ENCODE measurements at places on chromosomes 13 and 19.
A peak's percentile ranks its signal among the peaks of the same experiment; 100 is the strongest.

DNA sequence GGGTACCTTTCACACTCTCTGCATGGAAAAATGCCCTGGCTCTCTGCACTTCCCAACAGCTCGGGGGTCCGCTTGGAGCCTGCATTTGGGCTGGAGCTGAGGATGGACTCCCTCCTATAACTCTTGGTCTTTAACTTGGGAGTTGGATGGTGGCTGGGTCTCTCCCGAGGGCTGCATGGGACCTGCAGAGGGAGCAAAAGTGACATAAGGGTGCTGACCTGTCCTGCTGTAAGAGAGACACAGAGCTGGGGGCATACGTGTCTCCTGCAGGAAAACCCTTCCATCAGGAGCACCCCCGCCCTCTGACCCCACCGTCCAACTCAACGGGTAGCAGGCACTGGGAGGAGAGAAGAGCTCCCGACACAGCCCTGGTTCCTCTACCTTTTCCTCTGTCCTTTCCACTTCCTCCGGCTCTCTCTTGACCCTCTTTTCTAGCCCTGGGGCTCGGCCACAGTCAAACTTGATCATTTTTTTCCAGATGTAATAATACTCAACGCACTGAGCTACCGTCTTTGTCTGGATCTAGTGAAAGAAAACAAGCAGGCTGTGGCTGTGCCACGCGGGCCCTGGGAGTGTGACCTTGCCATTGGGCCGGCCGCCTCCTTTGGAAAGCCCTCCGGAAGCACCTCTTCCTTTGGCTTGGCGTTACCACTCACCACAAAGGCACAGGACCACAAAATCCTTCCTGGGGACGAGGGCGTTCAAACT lies 6.8 kb upstream of the NAPA start:
- DNase-seq = no peak

GRCh38 chr13:80132741-80133601 lies 208.0 kb downstream of the SPRY2 start:
- no peak for DNase-seq

GRCh38 chr13:80871481-80871880 lies 530.6 kb upstream of the SPRY2 start:
- DNase-seq = no peak

GRCh38 chr13:74045583-74045982 lies 88.6 kb downstream of the KLF12 start:
- no peak for DNase-seq

- DNase-seq = no peak
Measured at GRCh38 chr13:66972659-66973058, 257.5 kb downstream of the PCDH9 start.

DNA sequence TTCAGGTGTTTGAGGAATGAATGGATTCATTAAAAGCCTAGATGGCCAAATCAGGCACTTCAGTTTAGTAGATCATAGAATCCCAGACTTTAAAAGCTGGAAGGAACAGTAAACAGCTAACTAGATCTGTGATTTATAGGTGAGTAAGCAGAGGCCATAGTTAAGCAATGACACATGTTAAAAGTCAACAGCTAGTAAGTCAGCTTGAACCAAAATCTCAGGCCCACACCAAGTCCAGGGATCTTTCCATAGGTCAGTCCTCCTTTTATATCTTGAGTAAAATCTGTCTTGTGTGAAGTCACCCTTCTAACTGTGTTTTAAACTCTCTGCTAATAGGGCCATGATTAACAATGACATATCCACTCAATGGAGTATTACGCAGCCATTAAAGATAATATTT lies 275.5 kb upstream of the SOX21 start:
- DNase-seq = no peak

DNA sequence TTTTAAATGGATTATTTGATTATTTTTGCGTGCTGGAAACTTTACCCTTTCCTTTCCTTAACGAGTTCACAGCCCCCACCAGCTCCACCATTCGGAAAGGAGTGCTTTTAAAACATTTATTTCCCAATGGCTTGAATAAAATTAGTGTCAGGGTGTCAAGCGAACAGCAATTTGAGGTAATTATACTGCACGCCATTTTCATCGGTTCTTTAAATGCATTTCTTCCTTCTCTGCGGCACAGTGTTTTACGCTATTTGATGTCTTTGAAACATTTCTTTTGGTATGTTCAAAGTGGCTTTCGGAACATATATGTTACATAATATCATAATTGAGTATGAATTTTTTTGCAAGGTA lies 309 bp upstream of the SLITRK1 start:
- no peak for DNase-seq

DNA sequence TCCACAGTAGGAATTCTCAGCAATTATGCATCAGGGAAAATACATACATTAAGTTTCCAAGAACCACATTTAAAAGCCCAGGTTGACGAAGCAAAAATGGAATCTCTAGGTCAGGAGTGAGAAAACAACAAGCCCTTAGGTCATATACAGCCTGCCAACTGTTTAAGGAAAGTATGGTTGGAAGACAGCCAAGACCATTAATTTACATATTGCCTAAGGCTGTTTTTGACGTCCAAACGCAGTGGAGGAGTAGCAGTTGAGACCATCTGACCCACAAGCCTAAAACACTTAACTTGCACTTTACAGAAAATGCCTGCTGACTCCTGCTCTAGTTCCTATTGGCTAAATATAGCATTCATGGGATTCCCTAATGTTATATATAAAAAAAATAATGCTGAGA lies 299.0 kb downstream of the ITGBL1 start:
- DNase-seq = peak; percentile 40

- DNase-seq = no peak
Measured at GRCh38 chr13:80235967-80236302, 105.0 kb downstream of the SPRY2 start.

DNA sequence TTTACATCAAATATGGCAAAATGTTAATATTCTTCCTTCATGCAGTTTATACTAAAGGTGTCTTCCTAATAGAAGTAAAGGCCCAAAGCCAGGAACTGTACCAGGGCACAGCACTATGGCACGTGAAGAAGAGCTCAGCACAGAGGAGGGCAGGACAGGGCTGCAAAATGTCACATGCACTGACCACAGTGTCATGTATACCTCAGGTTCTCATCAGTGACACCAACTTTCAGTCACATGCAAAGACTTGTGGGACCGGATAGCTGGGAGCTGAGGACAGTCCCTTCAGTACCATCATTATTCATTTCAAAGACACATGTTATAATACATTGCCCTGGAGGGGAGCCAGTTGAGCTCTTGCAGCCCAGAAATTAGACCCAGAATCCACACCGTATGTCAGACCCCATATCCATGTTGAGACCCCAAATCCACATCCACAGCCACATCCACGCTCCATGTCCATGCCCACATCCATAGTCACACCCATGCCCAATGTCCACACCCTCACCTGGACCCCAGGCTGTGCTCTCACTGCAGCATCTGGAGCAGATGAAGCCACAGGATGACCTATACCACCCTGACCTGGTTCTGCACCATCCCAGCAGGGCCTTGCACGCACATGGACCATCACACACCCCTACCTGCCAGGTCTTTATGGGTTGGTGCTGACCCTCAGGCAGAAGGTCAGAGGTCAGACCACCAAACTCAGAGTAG lies 111.8 kb downstream of the TUBA3C start:
- no peak for DNase-seq

GRCh38 chr19:36379510-36379819 lies 464 bp upstream of the ZFP14 start:
- DNase-seq = no peak

- DNase-seq = no peak
Measured at GRCh38 chr13:28012896-28013295, 24.4 kb upstream of the URAD start.

GRCh38 chr13:110627351-110627750 lies 12.0 kb downstream of the NAXD start:
- no peak for DNase-seq

GRCh38 chr13:80463673-80464352 lies 122.9 kb upstream of the SPRY2 start:
- DNase-seq = no peak

- DNase-seq = no peak
Measured at GRCh38 chr13:46555722-46556417, 2.9 kb downstream of the LRCH1 start.

GRCh38 chr19:27740396-27740795 lies 1472.6 kb downstream of the UQCRFS1 start:
- no peak for DNase-seq

GRCh38 chr13:113652404-113653263 lies 5.4 kb downstream of the ATP4B start:
- DNase-seq = no peak

DNA sequence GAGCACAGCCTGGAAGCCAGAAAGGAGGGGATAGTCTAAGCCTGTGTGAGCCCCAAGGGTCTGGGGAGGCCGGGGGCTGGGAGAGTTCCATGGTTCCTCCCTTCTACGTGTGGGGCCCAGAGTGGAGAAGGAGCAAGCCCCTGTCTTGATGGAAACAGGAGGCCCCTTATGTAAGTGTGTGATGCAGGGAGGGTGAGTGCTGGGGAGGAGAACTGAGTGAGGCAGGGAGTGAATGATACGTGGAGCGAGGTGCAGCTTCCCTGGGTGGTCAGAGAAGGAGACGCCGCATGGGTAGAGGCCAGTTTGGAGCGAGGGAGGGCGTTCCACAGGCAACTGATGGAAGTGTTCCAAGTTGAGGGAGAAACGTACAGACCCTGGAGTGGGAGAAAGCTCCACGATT lies 16.0 kb downstream of the MAG start:
- no peak for DNase-seq

DNA sequence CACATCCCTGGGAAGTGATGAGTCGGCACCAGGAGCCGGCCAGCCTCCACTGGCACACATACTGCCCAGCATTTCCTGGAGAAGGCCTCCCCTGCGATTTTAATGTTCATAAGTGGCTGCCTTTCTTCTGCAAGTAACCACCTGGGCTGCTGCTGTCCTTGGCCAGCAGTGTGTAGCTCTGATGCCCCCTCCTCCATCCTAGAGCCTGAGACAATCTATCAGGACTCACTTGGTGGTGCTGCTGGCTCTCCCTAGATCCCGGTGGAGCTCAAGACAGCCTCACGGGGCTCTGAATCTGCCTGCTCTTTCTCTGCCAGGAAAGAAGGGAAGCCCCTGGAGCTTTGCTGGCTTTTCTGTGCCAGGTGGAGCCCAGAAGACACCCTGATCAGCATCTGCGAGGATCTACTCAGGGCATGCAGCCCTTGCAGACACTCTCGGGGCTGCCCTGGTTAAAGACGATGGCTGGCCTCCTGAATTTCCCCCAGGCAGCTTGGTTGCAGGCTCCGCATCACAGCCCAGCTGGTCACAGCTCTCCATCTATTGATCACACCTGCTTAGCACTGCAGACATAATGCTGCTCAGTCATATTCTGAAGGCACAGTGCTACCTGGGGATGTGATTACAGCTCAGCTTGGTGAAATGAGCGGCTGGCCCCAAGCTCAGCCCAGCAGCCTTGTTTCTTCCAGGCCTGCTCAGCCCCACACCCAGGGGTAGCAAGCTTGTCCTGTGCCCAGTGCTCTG lies 122.3 kb downstream of the ZDHHC20 start:
- DNase-seq = no peak

DNA sequence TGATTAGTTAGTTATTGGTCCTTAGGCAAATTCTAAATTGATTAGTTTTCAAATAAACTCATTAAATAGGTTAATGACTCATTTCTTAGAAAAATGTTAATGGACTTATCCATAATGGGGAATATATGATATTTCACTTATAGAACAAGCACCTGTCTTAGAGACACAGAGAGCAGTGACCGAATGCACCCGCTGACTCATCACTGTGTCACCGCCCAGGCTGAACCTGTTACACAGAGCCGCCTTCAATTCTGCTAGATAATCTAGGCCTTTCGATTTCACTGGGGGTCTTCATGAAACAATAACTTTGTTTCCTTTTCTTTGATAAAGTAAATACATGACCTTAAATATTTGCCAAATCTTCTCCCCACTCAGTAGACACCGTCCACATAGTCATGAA lies 13.1 kb downstream of the IRS2 start:
- no peak for DNase-seq

- no peak for DNase-seq
Measured at GRCh38 chr13:101181076-101181685, 235.1 kb downstream of the NALCN start.

- DNase-seq = peak; percentile 13
Measured at GRCh38 chr19:18153556-18154134, 682 bp downstream of the PIK3R2 start.

DNA sequence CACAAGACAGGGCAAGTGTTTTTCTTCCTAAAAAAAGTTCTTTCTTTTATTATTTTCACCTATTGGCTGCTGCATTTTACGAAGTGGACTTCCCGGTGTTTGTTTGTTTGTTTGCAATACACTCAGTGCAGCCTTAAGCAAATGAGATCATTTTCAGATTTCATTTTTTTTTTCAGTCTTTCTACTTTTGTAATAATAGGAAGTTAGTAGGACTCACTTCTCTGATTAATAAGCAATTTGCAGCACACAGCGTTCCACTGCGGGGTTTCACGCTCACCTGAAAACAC lies 128.3 kb downstream of the STK24 start:
- no peak for DNase-seq

GRCh38 chr13:104996022-104996421 lies 1539.4 kb downstream of the EFNB2 start:
- DNase-seq = no peak

- DNase-seq = no peak
Measured at GRCh38 chr13:24922387-24922744, 158.4 kb downstream of the RNF17 start.

- DNase-seq = no peak
Measured at GRCh38 chr13:102643656-102644055, 46.9 kb downstream of the TPP2 start.

DNA sequence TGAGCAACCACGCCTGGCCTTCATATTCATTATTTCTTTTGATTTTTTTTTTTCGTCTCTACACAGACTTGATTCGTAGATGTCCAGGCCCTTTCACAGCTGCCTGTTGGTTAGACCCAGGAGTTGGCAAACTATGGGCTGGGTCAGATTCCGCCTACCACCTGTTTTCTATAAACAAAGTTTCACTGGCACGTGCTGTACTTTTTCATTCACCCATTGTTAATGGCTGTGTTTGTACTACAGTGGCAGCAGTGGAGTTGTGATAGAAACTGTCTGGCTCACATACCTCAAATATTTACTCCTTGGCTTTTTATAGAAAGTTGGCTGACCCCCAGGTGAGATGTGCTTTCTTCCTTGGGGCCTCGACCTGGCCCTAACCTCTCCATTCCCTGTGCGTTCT lies 72.9 kb upstream of the TEX29 start:
- peak; percentile 50 for DNase-seq

GRCh38 chr19:54551293-54551692 lies 22.3 kb upstream of the LILRA2 start:
- no peak for DNase-seq

- DNase-seq = no peak
Measured at GRCh38 chr13:90808838-90809237, 538.6 kb upstream of the MIR17HG start.

- peak; percentile 89 for DNase-seq
Measured at GRCh38 chr13:38535261-38535660, 151.6 kb upstream of the FREM2 start.
